Right ventricle myocardium superior (tissue), 1 donor: ENCODE measurements at places on chromosomes 3 and 15.

GRCh38 chr3:119289404-119289770, 4.8 kb upstream of the ARHGAP31 start:
- no peak for DNase-seq

DNA sequence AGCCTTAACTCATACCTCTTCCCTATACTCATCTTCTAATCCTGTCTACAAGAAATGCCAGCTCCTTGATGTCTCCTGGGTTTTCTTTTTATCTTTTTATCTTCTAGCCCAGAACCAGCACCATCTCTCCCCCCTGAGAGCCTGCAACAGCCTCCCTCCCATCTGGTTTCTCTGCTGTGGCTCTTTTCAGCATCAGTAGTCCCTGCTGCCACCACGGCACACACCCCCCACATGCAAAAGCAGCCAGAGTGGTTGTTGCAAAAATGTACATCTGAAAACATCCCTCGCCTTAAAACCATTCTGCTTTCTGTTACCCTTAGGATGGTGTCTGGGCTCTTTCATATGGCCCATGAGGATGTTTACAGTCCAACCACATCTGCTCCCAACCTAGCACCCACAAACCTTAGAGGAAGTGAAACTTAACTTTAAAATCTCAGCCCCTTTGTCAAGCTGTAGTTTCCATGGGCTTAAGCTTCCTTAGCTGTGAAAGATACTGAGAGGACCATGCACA, 775 bp downstream of the TTC21A start:
- no peak for DNase-seq

- DNase-seq, result no peak
Observed at GRCh38 chr3:78907367-78907766, 860.4 kb downstream of the ROBO1 start.

DNA sequence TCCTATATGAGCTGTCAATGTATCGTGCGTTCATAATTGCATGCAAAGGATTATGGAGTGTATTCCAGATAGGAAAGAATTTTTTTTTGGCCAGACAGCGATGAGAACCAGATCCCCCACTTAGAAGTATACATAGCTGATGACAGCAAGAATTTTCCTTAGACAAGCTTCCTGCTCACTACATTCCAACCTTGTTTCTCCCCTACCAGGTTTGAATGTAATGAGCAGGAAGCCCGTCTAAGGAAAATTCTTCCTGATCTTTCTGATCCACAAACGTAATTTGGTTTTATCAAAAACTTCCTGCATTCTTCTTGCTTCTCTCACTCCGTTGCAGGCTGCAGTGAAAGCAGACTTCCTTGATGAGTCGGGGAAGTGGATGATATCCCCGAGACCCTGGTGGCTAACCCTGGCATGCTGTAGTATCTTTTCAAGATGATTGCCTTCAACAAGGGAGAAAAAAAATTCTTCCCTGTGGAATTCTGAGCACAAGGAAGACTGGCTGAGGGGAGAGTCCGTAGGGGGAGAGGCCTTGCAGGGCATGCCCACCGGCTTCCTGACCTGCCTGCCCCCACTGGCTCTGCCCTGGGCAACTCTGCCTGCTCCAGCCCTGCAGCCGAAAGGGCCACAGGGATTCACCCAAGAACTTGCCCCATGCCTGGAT, 243.1 kb downstream of the TLE3 start:
- no peak for DNase-seq

DNA sequence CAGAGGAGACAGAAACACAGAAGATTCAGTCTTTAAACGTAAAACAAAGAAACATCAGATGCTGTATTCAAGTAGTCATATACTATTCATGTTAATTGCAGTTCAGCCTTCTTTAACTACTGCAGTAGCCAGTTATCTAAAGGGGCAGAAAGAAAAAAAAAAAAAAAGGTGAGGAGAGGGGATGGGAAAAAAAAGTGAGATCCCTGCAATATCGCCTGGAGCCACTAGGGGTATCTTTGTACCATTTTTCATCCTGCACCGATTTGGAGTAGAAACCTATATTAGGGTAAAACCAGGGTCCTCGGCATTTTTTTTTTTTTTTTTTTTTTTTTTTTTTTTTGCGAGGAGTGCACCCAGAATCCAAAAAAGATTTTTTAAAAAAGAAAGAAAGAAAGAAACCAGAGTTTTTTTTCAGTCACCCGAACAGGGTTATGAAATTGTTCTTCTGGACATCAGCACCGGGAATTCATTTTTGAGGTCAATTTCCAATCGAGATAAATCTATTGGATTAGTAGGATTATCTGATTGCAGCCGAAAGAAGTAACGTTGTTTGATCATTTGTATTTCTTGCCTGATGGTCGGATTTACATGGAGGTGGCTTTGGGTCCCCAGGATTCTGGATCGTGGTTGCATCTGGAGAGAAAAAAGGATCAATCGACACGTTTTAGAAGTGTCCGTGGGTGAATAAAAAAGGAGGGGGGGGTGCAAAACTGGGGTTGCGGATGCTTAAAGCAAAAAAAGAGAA, 186.7 kb downstream of the NLGN1 start:
- DNase-seq, result no peak

GRCh38 chr3:181613813-181614212, 97.9 kb upstream of the SOX2 start:
- no peak for DNase-seq

- peak; percentile 60 for DNase-seq
Observed at GRCh38 chr15:101267320-101268104, 9.8 kb downstream of the SELENOS start.

- DNase-seq, result no peak
Observed at GRCh38 chr3:23041918-23042696, 161.0 kb upstream of the UBE2E2 start.
